CD4-positive, alpha-beta T cell treated with Interleukin-15 for 1 hour (primary cell): ENCODE measurements at places on chromosomes 1 and 21.

GRCh38 chr1:242019018-242019417 lies 20.1 kb upstream of the MAP1LC3C start:
- DNase-seq: no peak

DNA sequence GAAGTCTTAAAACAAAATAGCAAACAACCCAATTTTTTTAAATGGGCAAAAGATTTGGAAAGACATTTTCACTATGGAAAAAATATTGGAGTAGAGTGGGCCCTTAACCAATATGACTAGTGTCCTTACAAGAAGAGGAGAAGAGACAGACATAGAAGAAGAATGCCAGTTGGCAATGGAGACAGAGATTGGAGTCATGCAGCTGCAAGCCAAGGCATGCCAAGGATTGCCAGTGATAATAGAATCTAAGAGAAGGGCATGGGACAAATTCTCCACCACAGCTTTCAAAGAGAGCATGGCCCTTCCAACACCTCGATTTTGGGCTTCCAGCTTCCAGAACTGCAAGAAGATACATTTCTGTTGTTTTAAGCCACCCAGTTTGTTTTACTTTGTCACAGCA lies 92.7 kb downstream of the RGS2 start:
- no peak for DNase-seq

DNA sequence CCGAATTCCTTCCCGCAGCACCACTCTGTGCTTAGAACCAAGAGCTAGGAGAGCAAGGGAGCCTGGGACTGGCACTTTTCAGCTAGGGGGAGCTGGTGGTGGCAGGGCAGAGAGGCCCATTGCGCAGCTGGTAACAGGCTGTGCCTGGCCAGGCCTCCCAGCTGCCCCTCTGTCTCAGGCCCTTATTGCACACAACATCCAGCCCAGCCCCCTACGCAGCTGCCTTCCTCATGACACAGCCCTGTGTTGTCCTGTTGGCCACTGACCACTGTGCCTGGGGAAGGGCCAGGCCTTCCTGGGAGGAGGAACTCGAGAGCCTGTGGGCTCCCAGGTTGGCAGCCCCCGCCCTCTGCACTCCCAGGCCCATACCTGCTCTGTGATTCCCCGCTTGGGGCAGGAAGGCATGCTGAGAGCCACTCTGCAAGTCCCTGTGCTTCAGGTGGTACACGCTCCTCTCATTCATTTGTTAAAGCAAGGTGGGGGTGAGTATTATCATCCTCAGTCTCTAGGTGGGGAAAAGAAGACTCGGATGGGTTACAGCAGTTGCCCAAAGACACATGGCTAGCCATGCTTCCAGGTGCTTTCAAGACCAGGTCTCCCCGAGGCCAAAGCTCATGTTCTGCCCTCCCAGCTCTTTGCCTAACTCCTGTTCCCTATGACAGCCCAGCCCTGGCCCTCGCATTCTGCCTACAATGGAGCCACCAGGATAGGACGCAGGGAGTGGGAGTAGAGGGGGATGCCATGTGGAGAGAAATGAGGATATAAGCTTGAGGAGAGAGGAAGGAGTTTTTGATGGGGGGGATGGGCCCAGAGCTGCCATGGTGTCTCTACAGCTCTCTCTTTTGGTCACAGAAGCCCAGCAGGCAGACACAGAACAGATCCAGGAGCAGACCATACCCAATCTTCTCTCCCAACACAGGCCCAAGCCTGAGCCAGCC lies 81.8 kb downstream of the TMEM53 start:
- DNase-seq: no peak

- DNase-seq: no peak
Measured at GRCh38 chr1:100810360-100810759, 84.3 kb downstream of the EXTL2 start.

DNA sequence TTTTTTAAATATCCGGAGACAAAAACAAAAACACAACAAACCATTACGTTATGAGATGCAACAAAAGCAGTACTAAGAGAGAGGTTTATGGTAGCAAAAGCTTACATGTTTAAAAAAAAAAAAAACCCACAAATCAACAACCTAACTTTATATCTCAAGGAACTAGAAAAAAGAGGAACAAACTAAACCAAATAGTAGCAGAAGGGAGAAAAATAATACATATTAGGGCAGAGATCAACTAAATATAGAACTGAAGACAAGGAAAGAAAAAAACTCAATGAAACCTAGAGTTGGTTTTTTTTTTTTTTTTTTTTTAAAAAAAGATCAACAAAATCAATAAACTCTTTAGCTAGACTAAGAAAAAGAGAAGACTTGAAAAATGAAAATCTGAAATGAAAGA lies 34.9 kb downstream of the ZNF644 start:
- no peak for DNase-seq

DNA sequence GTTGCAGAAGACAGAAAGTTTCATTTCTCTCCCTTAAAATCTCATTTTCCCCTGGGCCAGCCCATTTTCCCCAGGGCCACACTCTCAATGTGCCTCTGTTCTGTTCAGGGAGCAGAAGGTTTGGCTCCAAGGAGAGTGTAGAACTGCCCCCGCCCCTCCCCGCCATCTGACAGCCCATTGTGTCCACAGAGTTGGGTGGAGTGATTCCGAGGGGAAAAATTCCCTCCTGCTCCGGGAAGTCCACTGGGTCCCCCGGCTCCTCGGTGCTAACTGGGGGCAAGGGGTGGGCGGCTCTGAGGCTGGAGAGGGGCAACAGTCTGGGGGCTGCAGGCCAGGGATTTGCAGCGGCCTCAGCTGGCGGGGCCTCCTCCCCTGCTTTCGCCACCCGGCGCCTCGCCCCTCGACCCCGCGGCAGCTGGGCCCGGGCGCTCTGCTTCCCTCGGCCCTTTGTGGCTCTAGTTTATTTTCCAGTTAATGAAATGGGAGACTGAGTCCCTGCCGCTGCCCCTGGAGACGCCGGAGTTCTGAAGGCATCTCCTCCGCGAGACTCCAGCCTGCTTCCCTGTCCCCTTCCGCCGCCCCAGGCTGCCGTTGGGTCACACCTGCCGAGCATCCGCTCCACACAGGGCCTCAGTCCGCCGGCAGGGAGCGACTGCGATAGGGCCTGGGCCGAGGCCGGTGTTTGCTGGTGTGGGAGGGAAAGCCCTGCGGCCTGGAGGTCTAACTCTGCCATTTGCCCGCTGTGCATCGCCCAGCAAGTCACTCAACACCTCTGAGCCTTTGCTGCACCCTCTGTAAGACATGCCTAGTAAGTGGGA lies 14.7 kb upstream of the KIRREL1 start:
- no peak for DNase-seq

GRCh38 chr1:222454186-222454585 lies 93.7 kb downstream of the HHIPL2 start:
- no peak for DNase-seq

DNA sequence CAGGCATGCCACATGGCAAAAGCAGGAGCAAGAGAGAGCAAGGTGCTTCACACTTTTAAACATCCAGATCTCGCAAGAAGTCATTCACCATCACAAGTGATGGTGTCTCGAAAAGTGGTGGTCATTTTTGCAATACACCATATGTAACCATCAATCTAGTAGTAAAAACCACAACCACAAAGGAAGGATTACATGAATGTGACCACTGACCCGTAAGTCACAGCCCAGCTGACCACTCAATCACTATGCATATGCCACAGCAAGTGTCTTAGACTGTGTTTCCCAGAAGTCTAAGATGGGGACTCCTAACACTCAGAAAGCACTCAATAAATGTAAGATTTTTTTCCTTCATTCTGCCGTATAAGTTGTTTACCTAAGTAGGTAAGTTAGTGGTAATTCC lies 76.9 kb downstream of the FH start:
- DNase-seq: no peak

GRCh38 chr1:88276163-88276562 lies 407.9 kb upstream of the PKN2 start:
- no peak for DNase-seq
